ENCODE measurements at places on chromosomes 4 and X.

- no peak for DNase-seq
These were observed 306.3 kb upstream of the PPARGC1A start for GRCh38 chr4:24195991-24196736.

DNA sequence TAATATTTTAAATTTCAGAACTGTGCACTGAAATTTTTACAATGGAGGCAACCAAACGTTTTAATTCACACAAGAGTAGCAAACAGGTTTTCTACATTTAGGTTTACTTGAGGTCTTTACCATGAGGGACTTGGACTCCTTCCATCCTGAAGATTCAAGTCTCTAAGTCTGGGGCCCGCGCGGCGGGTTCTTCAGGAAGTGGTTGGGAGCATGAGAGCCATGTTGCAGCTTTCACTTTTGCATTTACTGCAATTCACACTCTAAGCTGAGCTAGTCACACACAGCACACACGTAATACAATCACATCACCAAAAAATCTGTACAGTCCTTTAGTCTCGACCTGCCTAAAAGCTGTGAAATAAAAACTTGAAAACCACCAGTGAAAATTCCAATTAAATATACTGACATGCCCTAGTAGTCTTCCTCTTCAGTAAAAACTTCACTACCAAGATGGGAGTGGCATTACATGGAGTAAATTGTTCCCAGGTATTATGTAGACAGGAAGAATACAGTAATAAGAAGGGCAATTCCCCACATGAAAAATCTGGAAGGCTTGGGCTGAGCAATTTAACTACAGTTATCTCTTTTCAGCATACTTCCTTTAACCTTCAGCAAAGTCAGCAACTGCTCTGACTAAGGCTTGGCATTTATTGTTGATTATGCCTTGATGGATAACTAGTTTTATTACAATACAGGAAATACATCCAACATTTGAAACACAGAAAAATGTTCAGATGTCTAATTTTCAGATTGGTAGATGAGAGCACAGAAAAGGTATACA, 571.1 kb upstream of the DIPK2B start:
- DNase-seq = no peak

DNA sequence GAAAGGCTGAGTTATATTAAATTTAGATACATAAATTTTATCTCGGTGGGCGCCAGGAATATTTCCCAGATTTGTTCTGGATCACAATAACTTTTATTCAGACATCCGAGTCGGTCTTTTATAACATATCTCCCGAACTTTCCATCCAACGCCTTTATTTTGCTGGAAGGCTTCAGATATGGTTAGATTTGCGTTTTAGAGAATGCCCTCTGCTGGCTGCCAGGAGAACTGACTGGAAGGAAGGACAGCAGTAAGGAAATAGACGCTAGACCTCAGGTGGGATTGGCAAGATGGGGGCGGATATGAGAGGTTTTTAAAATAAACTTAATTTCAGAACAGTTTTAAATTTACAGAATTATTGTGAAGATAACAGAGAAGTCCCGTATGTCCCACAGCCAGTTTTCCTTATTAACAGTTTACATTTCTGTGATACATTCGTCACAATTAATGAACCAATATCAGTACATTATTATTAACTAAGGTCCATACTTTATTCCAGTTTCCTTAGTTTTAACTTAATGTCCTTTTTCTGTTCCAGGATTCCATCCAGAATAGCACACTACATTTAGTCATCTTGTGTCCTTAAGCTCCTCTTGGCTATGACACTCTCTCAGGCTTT, 4.6 kb upstream of the KANTR start:
- DNase-seq = no peak

- DNase-seq = no peak
These were observed 84.8 kb downstream of the PDE5A start for GRCh38 chr4:119543779-119544178.
